CD4-positive, alpha-beta T cell treated with Interleukin-1 beta for 1 hour (primary cell): ENCODE measurements at places on chromosomes 7 and 10.

DNA sequence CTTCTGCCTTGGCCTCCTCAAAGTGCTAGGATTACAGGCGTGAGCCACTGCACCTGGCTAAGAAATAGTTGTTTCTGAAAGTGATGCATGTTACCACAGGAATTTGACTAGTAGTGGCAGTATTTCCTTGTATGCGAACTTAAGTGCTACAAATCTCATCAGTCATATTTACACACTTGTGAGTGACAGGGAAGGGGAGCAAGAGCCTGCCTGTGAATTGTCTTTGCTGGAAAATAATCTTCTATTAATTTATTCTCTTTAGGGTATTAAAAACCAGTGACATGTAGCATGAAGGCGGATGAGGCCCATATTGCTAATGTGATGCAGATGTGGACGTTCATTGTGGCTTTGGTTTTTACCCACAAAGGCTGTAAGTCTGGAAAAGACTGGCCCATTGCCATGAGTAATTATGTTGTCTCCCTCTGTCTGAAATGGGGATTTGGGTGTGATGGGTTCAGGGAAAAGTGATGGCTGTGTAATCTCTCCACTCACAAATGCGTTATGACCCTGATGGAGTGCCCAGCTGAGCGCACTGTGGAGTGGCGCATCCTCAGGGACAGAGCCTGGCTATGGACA lies 97.6 kb downstream of the CCNY start:
- DNase-seq = no peak

- DNase-seq = no peak
Measured at GRCh38 chr7:42345478-42346299, 108.7 kb upstream of the GLI3 start.

GRCh38 chr7:6317797-6318438 lies 45.5 kb upstream of the CYTH3 start:
- DNase-seq = no peak

- peak; percentile 49 for DNase-seq
Measured at GRCh38 chr10:7045891-7046599, 364.8 kb downstream of the SFMBT2 start.

DNA sequence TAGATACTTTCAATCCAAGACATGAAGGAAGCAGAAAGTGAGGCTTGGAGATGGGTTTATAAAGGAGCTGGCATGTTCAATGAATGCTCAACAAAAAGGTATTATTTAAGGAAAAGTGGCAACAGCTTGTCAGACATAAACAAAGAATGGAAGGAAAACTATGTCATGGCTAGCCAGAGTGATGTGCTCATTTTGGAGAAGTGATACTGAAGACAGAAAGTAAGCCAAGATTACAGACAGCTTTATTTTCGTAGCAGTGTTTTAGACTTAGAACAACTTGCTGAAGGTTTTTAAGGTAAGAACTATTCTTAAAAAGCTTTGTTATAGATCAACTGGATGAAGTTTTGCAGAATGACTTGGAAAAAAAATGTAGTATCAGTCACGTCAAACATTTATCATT lies 160.5 kb upstream of the FERD3L start:
- DNase-seq = no peak

DNA sequence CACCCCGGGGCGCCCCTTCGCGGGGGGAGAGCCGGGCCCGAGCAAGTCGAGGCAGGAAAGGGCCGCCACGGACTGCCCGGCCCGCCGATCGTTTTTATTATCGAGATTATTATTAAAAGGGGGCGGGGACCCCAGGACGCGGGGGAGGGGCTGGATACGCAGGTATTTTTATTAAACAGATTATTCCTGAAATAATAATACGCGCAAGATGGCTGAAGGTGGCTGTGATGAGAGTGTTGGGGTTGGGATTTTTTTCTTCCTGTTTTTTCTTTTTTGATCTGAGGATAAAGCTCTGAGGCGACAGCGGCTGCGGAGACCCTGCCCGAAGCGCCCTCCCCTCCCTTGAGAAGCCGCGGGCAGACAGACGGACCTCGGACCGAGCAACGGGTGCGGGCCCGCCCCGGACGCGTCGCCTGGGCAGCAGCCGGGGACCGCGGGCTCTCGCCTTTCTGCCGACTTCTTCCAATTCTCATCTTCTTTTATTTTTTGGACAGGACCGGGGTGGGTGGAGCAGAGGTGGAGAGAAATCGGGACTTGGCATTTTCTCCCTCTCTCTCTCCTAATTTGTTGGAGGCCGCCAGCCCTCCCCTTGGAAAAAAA lies 1.4 kb upstream of the TRIM8 start:
- peak; percentile 48 for DNase-seq

- no peak for DNase-seq
Measured at GRCh38 chr10:20817646-20818045, 79.5 kb downstream of the NEBL start.

GRCh38 chr10:107930037-107930436 lies 765.5 kb upstream of the SORCS1 start:
- DNase-seq = no peak

- no peak for DNase-seq
Measured at GRCh38 chr7:47103498-47104205, 478.3 kb downstream of the TNS3 start.
